ENCODE measurements at places on chromosomes 16 and 17.

- no peak for DNase-seq
Measured at GRCh38 chr17:2521257-2521656, 9.6 kb upstream of the METTL16 start.

GRCh38 chr17:40322358-40323315 is 13.7 kb downstream of the RARA start:
- DNase-seq: peak; percentile 94

DNA sequence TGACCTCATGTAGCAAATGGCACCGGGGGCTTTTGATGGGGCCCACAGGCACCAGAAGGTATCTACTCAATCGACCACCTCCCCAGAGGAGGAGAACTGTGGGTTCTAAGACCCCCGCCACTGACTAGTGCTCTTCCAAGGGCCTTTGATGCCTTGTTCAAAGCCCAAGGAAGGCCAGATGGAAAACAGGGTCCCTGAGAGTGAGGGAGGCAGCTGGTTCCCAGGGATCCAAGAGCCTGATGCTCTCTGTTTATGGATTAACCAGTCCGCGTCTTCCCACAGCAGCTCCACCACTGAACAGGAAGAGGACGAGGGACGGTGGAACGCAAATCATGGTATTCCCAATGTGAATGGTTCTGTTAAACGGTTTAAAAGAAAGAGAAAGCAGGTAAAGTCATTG is 7.6 kb downstream of the PHB1 start:
- no peak for DNase-seq

DNA sequence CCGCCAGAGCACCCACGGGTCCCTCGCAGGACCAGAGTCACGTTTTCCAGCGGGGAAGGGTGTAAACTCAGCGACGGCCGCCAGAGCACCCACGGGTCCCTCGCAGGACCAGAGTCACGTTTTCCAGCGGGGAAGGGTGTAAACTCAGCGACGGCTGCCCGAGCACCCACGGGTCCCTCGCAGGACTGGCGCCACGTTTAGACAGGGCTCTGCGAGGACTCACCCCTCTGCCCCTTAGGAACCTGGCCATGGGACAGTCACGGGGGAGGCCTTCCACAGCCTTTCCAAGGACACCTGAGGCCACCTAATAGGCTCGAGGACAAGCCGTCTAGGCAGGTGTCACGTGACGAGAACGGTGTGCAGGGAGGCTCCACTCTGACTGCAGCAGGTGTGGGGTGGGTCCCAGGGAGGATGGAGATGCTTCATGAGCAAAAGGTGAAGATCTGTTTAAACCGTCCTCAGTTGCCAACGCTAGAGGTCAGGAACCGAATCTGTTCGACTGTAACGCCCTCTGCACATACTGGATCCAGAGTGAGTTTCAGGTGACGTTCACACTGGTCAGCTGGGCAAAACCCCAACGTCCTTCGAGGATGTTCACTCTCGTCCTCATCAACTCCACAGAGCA is 48.0 kb upstream of the METRNL start:
- DNase-seq: no peak

DNA sequence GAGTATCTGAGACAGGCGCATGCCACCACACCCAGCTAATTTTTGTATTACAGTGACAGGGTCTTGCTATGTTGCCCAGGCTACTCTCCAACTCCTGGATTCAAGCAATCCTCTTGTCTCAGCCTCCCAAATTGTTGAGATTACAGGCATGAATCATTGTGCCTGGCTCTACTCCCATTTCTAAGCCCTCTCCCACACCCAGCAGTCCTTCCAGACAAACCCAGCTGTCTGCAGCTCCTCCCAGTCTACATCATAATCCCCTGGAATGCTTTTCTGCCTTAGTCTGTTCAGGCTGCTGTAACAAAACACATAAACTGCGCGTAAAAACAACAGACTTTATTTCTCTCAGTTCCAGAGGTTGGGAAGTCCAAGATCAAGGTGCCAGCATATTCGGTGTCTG is 144.5 kb downstream of the GRIN2A start:
- DNase-seq: no peak

GRCh38 chr17:59751955-59752413 is 44.5 kb downstream of the VMP1 start:
- no peak for DNase-seq

Data from suppressor macrophage (primary cell).